ENCODE measurements at places on chromosomes 7 and 10.

DNA sequence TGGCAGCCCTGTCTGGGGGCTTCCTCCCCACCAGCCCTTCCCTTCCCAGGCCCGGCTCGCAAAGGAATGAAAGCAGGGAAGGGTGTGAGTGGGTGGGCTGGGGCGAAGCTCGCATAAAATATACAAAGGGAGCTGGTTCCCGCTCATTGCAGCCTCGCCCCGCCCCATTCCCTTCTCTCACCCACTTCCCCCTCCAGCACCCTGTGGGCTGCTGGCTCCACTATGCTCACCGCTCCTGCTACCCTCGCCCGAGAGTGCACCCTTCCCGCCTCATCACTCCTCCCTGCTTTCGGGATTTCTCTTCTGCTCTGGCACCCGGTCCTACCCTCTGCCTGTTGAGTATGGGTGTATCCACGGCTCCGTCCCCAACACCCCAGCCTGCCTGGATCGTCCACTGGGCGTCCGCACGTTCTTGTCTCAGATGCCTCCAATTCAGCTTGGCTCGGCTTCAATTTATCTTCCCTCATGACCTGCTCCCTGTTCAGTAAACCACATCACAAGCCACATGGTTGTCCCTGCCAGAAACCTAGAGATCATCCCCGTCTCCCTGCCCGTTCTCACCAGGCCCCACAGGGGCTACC, 14.4 kb upstream of the TTYH3 start:
- no peak for DNase-seq

DNA sequence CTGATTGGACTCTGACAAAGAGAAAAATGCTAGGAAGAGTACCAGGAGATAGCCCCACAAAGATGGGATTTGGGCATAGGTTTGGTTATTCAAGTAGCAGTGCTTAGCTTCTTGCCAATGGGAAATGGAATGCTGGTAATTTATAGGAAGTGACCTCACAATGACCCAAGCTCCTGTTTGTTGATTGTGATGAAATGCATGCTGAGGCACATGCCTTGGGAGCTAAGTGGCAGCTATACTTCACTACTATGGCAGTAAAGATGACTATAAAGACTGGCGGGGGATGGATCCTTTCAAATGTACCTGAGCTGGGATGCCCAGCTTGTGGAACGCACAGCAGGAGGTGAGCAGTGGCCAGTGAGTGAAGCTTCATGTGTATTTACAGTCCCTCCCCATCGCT, 153.8 kb downstream of the ZNF22 start:
- DNase-seq = no peak

GRCh38 chr10:117313641-117314040, 61.6 kb downstream of the PDZD8 start:
- no peak for DNase-seq

DNA sequence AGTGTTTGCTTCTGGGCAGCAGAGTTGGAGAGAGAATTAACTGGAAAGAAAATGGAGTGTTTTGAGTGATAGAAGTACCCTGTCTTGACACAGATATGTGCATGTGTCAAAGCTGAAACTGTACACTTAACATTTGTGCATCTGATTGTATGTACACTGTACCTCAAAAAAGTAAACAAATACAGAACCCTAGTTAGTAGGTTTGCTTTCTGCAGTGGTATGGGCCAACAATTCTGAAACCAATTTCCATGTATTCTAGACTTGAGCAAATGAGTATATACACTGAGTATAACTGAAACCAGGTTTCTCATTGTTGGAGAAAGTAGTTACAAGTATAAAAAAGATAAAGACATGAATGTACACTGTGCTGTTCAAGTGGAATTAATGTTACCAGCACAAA, 52.4 kb downstream of the ELAPOR2 start:
- DNase-seq = no peak

DNA sequence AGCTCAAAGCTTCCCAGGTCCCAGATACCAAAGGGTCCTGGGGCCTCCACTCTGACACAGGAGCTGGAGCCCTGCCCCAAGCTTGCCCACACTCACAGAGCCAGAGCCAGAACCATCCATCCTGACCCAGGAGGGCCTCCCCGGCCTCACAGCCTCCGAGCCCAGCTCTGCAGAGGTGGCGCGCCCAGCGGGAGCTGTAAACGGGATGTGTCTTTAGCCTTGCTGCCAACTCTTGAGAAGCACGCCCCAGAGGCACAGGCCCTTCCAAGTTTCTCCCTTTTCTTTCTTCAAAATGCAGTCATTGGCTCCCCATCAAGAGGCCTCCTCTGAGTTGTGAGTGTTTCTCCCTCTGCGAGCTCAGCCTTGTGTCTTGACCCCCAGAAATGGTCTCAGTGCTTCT, 75.0 kb downstream of the PDGFA start:
- no peak for DNase-seq
